IMR-90 (cell line): ENCODE measurements at places on chromosomes 3 and 15. TPM values are rescaled to one million over a fixed set of nuclear protein-coding genes. Genes with fewer than 3 reads are reported as not detected.
A peak's percentile ranks its signal among the peaks of the same experiment; 100 is the strongest.

GRCh38 chr15:70269991-70270751 is 172.5 kb upstream of the TLE3 start:
- DNase-seq: no peak

- no peak for DNase-seq
Observed at GRCh38 chr3:49270156-49270500, 6.9 kb downstream of the C3orf62 start.

- DNase-seq: no peak
Observed at GRCh38 chr3:124453189-124453588, 277.1 kb upstream of the UMPS start.

DNA sequence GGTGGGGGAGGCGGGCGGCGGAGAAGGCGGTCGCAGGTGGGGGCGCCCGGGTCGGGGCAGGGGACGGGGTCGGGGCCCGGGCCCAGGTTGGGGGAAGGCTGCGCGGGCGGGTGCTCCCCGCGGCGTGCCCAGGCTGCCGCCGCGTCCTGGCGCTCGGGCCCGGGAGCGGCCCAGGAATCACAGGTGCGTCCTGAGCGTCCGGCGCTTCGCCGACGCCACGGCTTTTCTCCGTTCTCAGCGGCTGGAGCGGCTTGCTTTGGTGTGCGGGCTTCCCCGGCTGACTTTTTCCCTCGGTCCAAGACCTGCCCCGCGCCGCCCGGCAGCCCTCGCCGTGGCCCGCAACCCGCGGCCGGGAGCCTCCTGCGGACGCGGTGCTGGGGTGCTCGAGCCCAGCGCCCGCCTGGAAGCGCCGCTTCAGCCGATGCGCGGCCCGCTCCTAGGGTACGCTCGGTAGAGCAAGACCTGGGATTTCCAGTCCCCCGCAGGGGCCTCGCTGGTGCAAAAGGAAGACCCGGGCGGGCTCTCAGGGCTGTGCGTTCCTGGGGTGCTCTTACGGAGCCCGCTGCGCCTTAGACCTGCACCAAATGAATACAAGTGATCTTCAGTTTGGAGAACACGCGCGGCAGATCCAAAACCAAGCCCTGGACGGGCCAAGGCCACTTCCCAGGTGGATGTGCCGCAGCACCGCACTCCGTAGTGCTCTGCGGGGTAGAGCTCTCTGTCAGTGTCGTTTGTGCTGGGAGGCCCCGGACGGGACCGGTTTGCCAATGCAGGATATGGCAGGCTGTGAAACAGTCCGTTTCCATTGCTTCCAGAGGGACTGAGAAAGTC is 639 bp downstream of the NIPA1 start:
- DNase-seq: no peak

GRCh38 chr3:172982736-172983364 is 158.2 kb downstream of the SPATA16 start:
- no peak for DNase-seq

- DNase-seq: no peak
Observed at GRCh38 chr3:14297784-14298236, 104.6 kb upstream of the SLC6A6 start.

DNA sequence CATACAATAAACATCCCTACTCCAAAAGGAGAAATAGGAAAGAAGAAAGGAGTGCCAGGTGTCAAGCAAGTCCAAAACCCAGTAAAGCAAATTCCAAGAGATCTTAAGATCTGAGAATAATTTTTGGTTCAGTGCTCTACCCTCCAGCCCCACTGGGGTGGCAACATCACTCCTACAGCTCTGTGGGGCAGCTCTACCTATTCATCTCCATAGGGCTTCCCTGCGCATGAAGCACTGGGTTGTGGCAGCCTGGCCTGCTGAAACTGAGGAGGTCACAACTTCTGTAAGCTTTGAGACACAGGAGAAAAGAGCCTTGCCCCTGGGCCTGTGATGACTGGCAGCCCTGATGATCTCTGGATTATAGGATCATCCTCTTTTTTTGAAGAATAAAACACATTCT is 378.2 kb upstream of the SOX14 start:
- DNase-seq: no peak

- DNase-seq: peak; percentile 94
Observed at GRCh38 chr3:123546133-123546755, 38.6 kb downstream of the HACD2 start.

GRCh38 chr3:143847787-143848631 is at the start of gene SLC9A9:
Gene SLC9A9 (minus strand): TSS chr3:143848468. CDS start chr3:143848322, 146 bp downstream.
- DNase-seq: peak; percentile 79

DNA sequence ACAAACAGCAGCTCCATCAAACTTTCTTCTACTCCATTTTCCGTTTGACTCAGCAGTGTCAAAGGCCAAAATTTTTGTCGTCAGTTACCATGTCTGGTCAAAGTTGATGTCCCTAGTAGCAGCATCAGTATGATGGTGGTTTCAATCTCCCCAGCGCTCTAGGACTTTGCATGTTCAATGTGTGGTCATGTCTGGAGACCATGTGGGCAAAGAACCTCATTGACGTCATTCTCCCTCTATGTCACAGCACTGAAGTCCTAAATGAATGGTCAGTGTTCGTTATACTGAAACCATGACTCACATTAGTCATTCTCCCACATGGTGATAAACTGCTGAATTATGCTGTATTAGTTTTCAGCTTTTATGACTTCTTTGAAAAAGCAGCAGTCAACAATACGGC is 23.2 kb downstream of the SHC4 start:
- peak; percentile 100 for DNase-seq

- no peak for DNase-seq
Observed at GRCh38 chr3:189049458-189050236, 122.1 kb upstream of the TPRG1 start.

DNA sequence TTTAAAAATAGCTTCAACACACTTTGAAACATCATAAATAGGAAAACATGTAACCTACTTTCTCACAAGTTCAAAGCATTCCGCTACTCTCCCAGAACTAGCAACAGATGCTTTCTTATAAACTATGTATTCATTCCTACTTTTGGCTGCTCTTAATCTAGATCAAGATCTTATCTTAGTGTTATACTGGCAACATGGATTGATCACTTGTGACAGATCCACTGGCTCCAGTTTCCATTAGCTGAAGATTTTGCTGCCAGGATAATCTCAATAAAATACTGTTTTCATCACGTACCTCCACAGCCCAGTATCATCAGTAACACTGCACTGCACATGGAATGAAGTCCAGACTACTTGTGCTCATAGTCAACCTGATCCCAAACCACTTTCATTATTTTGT is 491.7 kb upstream of the AGTR1 start:
- DNase-seq: no peak

DNA sequence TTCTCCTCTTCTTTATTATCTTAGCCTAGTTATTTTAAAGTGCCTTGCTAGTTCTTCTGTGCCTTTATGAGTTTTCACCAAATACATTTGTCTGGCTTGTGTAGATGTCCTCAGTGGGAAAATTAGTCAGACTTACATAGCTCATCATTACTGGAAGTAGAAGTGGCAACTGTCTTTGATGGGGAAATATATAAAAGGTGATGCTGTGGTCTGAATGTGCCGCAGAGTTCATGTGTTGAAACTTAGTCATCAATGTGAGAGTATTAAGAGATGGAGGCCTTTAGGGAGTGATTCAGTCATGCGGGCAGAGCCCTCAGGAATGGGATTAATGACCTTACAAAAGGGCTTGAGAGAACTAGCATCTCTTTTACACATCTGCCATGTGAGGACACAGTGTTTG is 6.4 kb upstream of the ERICH6 start:
- peak; percentile 43 for DNase-seq

GRCh38 chr3:44330444-44330843 is 8.1 kb upstream of the TCAIM start:
- DNase-seq: no peak

DNA sequence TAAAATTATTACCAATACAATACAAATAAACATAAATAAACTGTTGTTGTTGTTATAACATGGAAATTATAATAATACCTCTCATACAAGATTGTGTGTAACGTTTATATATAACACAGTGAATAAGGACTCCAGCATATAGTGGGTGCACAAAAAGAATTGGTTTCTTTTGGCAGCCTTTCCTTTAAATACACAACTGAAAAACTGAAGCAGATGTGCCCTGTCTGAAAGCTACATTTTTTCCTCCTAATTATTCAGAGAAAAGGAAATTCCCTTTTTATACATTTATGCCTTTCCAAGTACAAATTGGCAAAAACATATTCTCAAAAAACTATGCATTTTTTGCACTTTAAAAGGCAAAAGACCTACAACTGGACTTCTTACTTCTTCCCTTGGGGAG is 928.9 kb upstream of the NR2F2 start:
- DNase-seq: peak; percentile 26

DNA sequence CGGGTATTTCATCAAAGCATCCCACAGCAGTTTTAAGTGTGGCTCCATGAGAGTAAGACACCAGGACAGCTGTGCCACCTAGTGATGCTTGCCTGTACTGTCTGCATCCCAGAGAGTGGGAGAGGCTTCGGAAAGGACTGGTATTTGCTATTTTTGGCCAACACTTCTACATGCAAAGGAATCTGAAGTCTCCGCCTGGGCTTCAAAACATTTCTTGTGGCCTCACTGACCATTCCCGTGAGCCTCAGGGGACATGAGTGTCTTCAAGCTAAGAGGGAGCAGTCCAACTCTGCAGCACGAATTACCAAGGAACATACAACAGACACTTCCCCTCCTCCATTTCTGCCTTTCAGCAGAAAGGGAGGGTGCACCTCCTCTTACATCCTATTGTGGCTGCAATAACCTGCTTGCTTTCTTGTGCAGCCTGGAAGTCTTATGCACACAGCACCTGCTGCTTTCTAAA is 177.5 kb downstream of the RORA start:
- DNase-seq: peak; percentile 78

DNA sequence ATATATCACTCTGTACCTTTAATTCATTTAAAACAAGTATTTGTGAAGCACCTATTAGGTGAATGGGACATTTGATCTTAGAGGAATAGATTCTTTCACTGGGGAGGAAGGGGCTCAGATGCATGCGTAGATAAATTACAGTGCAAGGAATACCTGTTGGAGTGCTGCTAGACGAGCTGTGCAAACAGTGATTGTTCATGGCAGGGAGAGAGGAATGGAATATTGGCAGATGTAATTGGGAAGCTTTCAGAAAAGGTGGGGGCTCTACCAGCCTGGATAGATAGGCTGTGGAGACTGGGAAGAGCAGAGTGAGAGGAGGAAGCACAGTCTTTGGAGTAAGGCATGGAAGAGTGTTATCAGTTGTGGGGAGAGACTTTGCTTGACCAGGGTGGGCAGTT is 116.8 kb downstream of the AKAP13 start:
- no peak for DNase-seq

DNA sequence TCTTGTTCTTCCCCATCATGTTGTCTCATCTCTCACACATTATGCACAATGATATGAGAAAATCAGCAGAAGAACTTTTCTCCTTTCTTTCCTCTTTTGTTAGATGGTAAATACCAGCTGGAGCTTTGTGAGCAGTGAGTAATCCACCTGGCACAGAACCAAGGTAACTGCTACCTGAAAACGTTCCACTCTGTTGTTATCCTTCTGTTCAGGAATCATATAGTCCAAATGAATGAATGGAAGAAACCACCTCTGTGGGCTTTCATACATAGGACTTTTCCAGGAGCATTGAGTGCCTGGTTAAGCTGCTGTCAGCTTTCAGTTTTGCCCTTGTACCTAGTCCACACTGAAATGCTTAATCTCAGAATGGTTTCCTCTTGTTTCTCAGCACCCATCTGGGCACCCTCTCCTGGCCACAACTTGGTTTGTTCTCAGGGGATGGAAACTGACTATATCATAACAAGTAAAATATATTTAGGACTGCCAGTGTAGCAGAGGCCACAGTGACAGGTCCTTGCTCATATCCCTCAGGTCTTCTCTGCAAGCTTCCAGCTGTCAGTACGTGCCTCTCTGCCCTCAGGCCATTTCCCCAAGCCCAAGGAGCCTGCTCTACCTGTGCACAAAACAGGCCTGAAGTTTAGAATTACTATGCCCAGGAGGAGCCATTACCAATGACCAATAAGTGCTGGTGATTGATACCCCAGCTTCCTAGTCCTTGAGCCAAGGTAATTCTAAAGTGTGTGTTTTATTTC is 23.5 kb upstream of the SLC4A7 start:
- peak; percentile 43 for DNase-seq

- no peak for DNase-seq
Observed at GRCh38 chr3:32430900-32431299, 39.2 kb downstream of the CMTM7 start.

- DNase-seq: peak; percentile 42
Observed at GRCh38 chr3:155382396-155383042, 89.0 kb upstream of the STRIT1 start.

GRCh38 chr3:134426660-134427181 is 52.5 kb upstream of the AMOTL2 start:
- DNase-seq: peak; percentile 95

DNA sequence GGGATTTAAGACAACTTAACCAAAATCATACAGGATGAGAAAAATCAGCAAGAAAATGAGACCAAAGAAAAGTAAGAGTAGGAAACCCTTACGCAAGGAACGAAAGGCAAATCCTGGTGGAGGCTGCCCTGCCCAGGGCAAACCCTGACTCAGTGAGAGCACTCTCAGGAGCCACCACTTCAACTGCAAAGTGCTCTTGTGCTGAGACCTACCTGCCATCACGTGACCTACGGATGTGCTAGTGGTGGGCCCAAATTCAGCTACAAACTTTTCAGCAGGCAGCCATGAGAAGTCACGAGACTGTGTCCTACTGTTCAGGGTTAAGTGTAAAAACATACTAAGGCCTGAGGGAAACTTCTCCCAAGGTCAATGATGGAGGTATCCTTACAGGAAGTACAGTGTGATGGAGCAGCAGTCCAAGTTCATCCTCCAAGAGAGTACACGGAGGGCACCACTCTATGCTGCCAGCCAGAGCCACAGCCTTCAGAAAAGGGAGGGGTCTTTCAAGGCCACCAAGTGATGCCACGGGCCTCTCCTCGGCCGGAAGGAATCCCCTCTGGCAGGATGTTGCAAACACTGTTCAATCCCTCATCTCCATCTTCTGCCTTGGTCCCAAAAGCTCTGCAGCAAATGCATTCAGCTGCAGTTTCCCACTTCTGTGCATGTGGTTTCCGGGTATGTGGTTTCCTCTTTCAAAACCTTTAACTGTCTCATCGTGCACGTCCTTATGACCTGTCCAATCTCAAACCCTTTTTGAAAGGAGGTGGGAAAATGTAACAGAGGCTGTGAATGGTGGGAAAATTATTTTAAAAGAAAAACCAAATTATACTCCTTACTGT is 9.5 kb downstream of the CHSY1 start:
- peak; percentile 59 for DNase-seq

- no peak for DNase-seq
Observed at GRCh38 chr15:69343133-69343532, 44.4 kb downstream of the PAQR5 start.

- DNase-seq: no peak
Observed at GRCh38 chr3:56838448-56838847, 36.7 kb upstream of the ARHGEF3 start.

GRCh38 chr3:22939349-22939748 is 263.8 kb upstream of the UBE2E2 start:
- DNase-seq: peak; percentile 2

GRCh38 chr3:59268170-59268569 is 218.3 kb upstream of the CFAP20DC start:
- peak; percentile 41 for DNase-seq

GRCh38 chr3:151410891-151411559 is 26.5 kb upstream of the P2RY12 start:
- DNase-seq: peak; percentile 60

GRCh38 chr3:108959017-108959416 is 5.3 kb upstream of the GUCA1C start:
- no peak for DNase-seq

The A4GNT gene
- not detected in 2 replicates for total RNA-seq

The COL7A1 gene
- 3.1 and 4.1 TPM in 2 replicates for total RNA-seq

The ZBTB47 gene
- 9.7 and 10.9 TPM in 2 replicates for total RNA-seq

The RLBP1 gene
- total RNA-seq: not detected in 2 replicates

The DNAH12 gene
- under 0.01 TPM in 2 replicates for total RNA-seq

The HESX1 gene
- total RNA-seq: 0.36 TPM in 1 of 2 replicates, not detected in the other

The ILDR1 gene
- total RNA-seq: not detected in 2 replicates

The ANKUB1 gene
- total RNA-seq: not detected in 2 replicates

The GABRR3 gene
- total RNA-seq: not detected in 2 replicates

The SUCNR1 gene
- not detected in 2 replicates for total RNA-seq

The DZIP1L gene
- total RNA-seq: 14.7 and 21.4 TPM in 2 replicates
